Small intestine (tissue), 16 donors: ENCODE measurements at places on chromosomes 7 and 10.

GRCh38 chr10:133191651-133192050 lies 31.6 kb downstream of the KNDC1 start:
- DNase-seq, result no peak

DNA sequence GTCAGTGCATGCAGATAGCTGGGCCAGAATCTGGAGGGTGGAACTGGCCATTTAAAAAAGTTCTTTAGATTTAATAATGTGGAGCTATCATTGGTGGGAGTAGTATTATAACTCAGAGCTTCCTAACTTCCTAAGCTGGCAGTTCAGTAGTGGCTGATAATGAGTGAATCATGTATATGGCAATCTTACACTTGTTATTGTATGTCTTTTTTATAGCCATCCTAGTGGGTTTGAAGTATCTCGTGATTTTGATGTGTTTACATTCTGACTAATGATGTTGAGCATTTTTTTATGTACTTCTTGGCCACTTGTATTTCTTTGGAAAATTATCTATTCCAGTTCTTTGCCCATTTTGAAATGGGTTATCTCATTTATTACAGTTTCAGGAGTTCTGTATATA lies 15.4 kb downstream of the TFAM start:
- DNase-seq, result no peak

- no peak for DNase-seq
These were observed 14.3 kb upstream of the MNX1 start for GRCh38 chr7:157024716-157025115.

DNA sequence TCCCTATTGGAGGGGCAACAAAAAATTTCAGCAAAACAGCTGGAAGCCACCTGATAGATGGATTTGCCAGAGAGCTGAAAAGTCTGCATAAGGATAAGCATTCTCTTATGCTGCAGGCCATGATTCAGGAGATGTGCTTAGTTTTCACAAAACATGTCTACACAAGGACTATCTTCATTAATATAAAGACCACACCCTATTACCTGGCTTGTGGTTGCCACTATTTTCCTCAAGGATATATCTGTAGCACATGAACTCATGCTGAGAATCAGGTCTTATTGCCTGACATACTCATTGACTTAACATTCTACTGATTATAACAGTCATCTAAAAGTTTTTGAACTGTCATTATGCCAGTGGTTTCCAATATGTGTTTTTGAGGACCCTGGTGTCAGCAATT lies 7.1 kb upstream of the COL17A1 start:
- DNase-seq, result no peak

DNA sequence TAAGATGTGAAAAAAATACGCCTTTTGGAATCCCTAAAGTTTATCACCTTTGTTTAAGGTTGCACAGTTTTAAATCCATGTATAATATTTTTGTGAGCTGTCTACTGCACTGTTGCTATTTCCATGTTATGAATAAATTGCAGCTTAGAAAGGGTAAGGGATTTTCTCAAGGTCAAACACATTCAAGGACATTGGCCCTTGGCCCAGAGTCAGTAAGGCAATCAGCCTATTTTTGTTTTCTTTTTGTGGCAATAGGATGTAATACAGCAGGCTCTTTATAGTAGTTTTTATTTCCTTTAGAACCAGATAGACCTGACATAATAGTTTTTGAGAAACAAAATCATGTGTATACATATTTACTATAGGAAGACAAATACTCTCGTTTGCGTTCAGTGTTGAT lies 219.8 kb downstream of the ACTR3B start:
- no peak for DNase-seq

DNA sequence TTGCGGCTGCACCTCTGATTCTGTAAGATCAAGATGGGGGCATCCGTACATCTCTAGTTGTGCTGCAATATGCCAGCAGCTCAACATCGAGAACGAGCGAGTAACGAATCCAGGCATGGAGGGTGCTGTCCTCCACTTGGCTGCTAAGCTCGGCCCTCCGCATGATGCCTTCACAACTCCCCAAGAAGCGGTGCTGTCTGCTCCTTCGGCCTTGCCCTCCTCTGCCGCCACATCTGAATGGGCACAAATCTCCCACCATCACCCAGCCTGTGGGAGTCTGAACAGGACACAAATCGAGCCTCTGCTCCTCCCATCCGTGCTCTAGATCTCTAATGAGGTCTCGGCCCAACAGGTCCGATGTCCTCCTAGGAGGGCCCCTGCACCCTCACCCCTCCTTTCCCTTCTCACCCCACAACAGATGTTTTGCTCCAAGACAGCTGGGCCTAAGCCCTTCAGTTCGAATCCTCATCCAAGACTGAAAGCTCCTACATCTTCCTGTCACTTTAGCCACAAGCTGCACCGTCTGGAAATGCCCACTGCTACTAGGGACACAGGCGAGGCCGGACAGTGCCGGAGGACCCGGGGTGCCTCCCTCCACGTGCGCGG lies 86.7 kb downstream of the ZNF33B start:
- no peak for DNase-seq

DNA sequence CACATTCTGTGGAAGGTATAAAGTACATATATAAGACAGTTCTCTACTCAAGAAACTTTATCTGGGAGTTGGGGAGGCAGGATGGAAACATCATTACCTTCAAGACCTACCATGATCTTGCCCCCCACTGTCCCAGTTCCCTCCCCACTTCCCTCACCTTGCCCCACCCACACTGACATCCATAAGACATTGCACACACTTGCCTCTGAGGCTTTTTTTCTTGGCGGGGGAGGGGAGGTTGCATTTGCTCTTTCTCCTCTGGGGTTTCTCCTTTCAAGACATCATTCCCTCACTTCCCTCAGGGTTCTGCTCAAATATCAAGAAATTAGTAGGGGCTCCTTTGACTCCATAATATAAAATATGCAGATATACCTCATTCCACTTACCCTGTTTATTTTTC lies 276.0 kb downstream of the ARL4A start:
- DNase-seq, result no peak

DNA sequence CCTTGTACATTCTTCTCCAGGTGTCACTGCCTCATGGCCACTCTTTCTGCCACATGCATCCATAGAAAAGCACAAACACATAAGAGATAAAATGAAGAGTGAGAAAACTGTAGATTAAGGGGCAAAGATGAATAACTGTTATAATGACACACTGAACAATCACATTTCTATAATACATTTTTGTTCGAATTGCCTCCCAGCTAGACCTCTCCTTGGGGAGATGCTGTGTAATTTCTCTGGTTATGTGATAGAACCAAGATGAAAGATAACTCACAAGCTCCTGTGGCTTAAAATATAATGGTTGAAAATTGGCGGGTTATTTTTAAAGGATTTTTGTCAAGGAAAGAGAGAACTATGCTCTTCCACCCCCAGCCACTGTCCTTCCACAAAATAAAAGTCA lies 60.2 kb upstream of the STEAP1 start:
- DNase-seq, result no peak

- DNase-seq, result peak; percentile 56
These were observed 219.7 kb downstream of the TRIL start for GRCh38 chr7:28738412-28738811.

DNA sequence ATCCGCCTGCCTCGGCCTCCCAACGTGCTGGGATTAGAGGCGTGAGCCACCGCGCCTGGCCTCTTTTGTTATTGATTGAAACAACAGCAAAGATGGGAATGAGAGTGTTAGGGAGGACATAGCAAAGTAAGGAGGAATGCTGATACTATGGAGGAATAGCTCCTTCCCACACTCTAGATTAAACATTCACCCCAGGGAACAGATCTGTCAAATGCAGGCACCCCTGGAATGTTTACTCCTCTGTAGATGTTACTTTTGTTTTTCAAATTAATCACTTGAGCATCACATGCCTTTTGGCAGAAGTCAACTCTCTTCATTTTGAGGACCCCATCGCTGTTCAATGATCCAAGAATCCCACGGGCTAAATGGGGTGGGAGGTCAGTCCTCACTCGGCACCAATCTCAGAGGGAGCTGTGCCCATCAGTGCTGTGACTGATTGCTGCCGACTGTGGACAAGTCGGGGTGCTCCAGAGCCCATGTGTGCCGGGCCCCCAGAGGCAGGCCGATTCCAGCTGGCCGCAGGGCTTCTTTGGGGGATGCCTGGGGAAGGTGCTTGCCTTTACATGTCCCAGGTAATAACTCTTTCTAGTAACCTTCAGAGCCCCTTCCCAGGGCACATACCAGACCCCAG lies 10.2 kb upstream of the COBL start:
- no peak for DNase-seq

DNA sequence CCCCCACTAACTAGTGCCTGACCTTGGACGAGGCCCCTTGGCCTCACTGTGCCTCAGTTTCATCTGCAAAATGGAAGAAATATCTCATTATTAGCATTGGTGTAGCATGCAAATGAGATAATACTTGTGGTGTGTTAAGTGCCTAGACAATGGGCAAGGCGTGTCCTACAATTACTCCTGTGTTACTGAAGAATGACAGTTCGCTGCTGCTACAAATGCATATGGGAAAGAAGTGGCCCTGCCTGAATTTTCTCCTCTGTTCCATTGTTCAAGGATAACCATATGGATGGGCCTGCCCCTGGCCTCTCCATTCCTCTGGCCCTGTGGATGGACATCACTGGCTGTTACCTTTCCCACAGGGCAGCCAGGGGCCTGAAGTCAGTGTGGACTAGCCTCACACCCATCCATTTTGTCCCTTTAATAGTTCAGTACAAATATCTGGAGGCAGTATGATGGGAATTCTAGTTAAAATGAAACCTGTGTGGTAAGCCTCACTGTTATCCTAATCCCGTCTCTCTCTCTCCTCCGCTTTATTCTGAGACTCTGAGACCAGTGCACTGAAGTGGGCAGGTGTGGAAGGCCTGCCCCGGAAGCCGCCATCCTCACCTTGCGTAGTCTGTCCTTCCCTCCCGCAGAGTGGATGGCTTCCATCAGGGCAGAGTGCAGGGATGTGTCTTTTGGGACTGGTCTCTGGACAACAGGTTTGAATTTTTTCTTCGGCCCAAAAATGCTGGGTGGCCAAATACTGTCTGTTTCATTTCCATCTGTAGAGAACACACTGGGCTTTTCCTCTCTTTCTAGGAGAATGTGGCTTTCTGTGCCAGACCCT lies 244.6 kb upstream of the GRB10 start:
- DNase-seq, result no peak

DNA sequence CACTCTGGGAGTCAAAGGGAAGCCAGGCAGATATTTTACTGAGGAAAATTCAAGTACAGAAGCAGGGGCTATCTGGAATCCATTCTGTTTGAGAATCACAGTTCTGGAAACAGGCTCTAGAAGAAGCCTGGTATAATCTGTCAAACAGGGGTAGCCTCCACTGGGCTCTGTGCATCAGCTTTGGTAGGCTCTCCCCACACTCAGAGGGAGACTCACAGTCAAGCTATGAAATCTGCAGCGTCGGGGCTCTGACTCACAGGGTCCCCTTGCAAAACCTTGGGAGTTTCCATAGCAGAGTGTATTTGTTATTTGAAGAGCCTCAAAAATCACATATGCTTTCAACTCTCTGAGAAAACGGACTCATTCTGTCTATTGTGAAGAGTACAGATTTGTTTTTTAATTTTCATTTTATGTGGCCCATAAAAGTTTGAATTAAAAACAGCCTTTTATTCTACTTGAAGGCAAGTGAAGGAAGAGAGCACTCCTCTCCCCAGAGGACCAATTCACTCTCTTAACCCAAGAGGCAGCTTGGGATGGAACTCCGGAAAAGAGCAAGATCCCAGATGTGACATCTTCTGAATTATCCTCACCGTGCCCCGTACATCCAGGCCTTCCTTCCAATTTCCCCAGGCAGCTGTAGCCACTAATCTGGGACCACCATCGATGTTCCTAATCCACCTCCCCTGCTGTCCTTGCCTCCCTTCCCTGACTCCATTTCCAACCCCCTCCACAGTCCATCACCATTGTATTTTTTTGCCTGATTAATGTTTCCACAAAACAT lies 590.9 kb upstream of the MGMT start:
- DNase-seq, result no peak

GRCh38 chr7:128240696-128241386 lies at the start of gene LEP:
Gene LEP (plus strand): TSS chr7:128241278. CDS start chr7:128252019, 10,741 bp downstream.
- DNase-seq, result no peak
